CD4-positive, alpha-beta memory T cell (primary cell): ENCODE measurements at places on chromosomes 3 and 15.

DNA sequence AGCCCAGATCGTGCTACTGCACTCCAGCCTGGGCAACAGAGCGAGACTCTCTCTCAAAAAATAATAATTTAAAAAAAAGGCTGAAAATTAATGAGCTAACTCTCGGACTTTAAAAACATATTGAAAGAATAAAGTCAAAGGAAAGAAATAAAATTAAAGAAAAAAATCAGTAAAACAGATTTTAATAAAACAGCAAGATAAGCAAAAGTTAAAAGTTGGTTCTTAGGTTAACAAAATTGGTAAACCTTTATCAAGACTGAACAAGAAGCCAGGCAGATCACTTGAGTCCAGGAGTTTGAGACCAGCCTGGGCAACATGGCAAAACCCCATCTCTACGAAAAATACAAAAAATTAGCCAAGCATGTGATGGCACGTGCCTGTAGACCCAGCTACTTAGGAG lies 20.7 kb downstream of the TRPM7 start:
- DNase-seq, result no peak

DNA sequence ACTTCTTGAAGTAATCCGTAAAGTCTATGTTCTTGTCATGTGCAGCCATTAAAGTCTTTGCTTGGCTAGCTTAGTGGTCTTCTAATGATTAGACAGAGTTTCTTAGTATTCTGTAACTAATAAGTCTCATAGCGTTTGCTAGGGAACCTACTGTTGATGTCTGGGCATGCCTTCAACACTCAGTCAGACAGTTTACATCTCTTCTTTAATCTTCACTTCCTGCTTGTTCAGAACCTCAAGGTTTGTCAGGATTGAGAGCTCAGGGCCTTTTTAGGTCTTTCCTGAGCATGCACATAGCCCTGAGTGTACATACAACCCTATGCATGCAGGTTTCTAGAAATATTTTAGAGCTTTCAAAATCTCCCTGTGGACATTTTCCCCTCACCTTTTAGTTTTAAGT lies 426.3 kb downstream of the AGBL1 start:
- no peak for DNase-seq

- DNase-seq, result no peak
These were observed 265.6 kb upstream of the UBE2E2 start for GRCh38 chr3:22937536-22937935.

GRCh38 chr3:51967384-51968169 lies at the start of gene PCBP4:
TSS of gene PCBP4 (minus strand) at chr3:51967454. CDS start at chr3:51961240, 6,214 bp downstream.
- DNase-seq, result peak; percentile 32
